DMS53 (cell line): ENCODE measurements at places on chromosomes 7 and 10.

DNA sequence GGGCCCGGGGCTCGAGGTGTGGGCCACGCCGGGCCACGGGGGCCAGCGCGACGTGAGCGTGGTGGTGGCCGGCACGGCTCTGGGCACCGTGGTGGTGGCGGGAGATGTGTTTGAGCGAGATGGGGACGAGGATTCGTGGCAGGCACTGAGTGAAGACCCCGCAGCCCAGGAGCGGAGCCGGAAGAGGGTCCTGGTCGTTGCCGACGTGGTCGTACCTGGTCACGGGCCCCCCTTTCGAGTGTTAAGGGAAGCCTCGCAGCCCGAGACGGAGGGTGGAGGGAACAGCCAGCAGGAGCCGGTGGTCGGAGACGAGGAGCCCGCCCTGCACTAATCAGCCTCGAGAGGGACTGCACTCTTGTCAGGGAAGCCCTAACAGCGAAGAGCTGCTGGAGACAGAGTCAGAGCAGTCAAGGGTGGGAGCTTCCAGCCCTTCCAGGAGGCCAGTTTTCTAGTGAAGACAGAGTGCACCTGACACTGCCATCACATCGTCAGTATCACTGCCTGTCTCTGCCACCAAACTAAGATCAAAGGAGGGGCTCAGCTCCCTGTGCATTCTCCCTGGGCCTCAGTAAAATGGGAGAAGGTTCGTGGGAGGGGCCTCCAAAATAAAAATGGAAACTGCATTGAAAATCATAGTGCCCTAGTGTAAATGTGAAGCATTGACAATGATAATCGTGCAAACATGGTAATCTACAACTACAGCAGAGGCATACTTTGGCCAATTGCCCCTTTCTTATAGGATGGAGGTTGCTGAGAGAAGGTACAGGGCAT is 1.3 kb downstream of the MBLAC1 start:
- DNase-seq: peak; percentile 75

GRCh38 chr10:31623466-31623865 is 304.4 kb downstream of the ZEB1 start:
- no peak for DNase-seq

GRCh38 chr7:134943785-134944400 is 42.4 kb upstream of the AGBL3 start:
- peak; percentile 83 for DNase-seq

- no peak for DNase-seq
Measured at GRCh38 chr7:96127746-96128145, 194.2 kb downstream of the SLC25A13 start.

GRCh38 chr10:95835149-95835860 is 72.5 kb upstream of the CC2D2B start:
- DNase-seq: no peak

DNA sequence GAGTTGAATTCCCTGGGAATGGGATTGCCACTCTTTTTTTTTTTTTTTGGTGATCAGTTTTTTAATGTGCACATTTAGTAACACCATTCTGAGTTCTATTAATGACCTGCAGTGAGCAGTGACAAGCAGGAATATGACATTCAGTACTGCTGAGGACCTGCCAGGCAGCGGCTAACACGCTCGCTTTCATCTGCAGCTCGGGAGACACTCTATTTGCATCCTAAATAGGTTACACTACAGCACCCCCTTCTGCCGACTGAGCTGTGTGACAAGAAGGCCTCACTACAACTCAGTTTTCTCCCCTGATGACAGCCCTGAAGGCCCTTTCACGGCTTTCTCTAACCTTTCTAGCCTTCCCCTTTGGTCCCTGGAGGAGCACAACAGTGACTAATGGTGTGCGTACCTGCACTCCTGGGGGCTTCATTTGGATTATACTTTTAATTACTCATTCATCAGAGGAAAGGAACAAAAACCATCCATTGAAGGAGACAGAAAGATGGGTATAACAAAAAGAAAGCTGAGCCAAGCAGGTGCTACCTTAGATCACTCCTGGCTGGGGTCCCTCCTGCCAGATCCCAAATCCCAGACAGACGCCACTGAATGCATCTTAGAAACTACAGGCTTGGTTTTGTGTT is 872.4 kb downstream of the LRMDA start:
- peak; percentile 95 for DNase-seq

GRCh38 chr10:59970396-59971368 is 64.3 kb upstream of the CCDC6 start:
- peak; percentile 72 for DNase-seq

GRCh38 chr10:117350909-117351308 is 24.3 kb downstream of the PDZD8 start:
- DNase-seq: no peak

DNA sequence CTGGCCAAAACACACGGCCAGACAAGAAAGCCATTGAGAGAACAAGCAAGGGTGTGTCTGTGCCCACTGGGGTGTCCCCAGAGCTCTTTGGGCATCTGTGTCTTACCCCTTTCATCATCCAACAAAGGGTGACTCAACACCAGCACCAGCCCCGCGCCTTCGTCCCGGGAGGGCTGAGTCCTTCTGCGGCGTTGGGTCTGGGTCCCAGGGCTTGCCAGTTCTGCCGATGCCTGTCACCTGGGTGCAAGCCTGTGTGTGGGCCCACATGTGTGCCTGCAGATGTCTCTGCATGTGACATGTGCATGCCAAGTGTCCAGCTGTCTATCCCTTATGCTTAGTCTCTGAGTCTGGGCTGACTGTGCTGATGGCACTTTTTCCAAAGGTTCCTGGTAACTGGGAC is 24.4 kb upstream of the ELN start:
- no peak for DNase-seq

- DNase-seq: no peak
Measured at GRCh38 chr7:97697396-97697795, 34.5 kb upstream of the TAC1 start.

- peak; percentile 63 for DNase-seq
Measured at GRCh38 chr7:21377545-21377944, 50.3 kb upstream of the SP4 start.

- DNase-seq: no peak
Measured at GRCh38 chr7:80783678-80784327, 135.0 kb downstream of the SEMA3C start.

GRCh38 chr10:68800211-68800610 is 27.1 kb upstream of the STOX1 start:
- DNase-seq: no peak

GRCh38 chr7:91293136-91293535 is 28.9 kb downstream of the FZD1 start:
- DNase-seq: peak; percentile 28

- no peak for DNase-seq
Measured at GRCh38 chr7:362402-363096, 72.6 kb downstream of the FOXL3 start.

- DNase-seq: no peak
Measured at GRCh38 chr10:35834877-35835494, 192.9 kb upstream of the FZD8 start.

GRCh38 chr7:102305414-102306268 is 19.0 kb downstream of the SH2B2 start:
- DNase-seq: no peak

- no peak for DNase-seq
Measured at GRCh38 chr10:6385665-6386064, 182.9 kb downstream of the PFKFB3 start.

GRCh38 chr10:11397077-11397965 is 214.1 kb downstream of the USP6NL start:
- no peak for DNase-seq

DNA sequence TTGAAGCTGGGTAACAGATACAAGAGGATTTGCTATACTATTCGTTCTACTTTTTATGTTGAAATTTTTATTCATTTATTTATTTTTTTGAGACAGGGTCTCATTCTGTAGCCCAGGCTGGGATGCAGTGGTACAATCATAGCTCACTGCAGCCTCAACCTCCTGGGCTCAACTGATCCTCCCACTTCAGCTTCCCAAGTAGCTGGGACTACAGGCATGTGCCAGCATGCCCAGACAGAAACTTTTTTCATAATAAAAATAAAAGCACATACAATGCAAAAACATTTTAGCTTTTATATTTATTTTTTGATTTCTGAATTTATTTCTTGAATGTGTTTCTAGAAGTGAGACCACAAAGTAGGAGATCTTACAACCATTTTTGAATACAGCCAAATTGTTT is 71.2 kb downstream of the FANK1 start:
- DNase-seq: no peak

DNA sequence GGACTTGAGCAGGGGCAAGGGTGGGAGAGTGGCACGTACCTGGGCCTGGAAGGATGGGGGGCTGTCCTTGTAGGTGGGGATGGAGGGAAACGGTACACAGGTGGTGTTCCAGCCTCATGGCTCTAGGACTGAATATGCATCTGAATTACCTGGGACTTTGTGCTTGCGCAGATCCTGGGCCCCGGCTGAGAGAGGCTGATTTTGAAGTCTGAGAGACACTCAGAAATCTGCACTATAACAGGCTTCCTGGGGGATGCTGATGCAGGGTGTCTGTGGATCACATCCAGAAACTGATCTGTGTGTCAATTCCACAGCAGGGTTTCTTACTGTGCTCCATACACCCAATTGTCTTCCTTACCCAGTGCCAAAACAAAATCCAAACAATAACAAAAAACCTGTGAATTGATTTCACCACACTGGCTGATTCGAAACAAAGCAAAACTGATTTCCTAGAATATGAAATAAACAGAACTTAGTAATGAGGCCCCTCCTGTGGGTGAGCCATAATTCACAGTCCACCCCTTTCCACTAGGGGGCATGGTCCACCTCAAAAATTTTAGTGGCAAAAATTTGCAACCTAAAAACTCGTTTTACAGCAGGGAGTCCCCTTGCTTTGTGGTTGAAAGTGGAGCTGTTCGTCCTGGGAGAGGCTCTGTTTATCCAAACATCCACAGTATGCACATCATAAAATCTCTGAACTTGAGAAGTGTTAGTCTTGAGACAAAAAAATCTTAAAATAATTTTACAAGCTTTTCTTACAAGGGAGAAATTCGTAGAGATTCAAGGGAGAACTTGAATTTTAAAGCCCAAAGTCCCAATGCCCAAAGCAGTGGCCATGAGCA is 32.0 kb upstream of the PLEKHA1 start:
- DNase-seq: peak; percentile 73

DNA sequence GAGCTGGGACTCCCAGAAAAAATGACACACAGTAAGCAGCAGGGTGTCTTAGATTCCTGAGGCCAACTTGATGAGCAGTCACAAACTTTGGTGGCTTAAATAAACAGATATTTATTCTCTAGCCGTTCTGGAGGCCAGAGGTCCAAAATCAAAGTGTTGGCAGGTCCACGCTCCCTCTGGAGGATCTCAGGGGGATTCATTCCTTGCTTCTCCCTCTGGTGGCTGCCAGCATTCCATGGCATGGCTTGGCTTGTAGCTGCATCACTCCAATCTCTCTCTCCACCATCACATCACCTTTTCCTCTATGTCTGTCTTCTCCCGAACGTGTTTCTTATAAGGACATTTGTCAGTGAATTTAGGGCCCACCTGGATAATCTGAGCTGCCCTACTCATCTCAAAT is 98.4 kb downstream of the OSBPL3 start:
- peak; percentile 21 for DNase-seq

- DNase-seq: no peak
Measured at GRCh38 chr10:44020322-44021111, 364.4 kb downstream of the CXCL12 start.

- DNase-seq: peak; percentile 97
Measured at GRCh38 chr10:103578782-103579382, 85.4 kb downstream of the NEURL1 start.

DNA sequence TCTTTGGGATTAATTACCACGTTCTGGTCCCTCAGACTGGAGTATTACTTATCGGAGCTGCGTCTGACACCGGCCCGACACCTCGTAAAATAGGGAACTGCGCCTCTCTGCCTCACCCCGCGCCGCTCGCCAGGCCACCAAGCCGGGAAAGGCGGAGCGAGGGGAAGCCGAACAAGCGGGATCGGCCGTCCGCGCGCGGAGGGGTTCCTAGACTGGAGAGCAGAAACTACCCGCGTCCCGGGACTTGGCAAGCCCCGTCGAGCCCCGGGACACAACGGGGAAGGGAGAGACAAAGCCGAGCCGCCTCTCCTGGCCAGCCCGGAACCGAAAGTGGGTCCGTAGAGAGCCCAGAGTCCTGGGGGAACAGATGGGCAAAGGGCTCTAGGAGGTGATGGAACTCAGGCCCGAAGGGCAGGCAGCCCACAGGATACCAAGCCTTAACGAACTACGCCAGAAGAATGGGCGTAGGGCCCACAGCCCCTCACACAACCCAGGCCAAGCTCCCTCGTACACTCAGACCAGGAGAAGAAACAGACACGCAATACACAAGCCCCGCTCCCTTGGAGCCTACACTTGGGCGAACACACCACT is 6.5 kb downstream of the LBX1 start:
- peak; percentile 43 for DNase-seq

DNA sequence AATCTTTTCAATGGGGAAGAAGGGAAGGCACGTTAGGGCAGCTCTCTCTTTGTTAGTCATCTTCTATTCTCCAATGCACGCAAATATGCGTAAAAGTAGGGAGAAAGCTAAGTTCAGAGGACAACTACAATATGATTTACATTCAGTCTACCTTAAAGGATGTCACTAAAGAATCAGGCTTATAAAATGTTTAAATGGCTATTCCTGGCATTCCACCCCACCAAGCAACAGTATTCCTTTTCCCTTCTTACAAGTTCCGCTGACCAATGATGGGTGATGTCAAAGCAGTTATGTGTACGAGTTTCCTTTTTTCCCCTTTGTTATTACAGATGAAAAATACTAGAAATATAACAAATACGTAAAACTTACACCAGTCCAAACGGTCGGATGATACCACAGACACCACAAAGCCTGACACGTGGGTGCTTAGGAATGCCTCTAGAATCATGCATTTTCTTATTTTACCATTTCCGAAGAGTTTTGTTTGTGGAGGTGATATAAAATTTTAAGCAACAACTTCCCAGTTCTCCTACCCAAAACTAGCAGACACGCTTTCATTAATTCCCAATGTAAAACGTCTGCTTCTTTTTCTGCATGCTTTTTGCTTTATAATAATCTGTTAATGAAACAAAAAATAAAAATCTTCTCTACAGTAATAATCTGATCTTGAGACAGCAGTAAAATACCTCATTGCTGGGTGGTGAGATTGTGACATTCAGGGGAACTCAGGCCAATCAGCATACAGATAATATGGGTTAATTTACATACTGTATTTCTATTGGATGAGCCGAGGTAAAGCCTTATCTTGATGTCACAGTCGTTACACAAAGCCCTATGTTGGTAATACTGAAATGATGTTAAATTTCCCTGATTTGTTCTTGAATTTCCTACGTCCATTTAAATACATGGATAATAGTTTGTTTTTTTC is 708 bp upstream of the GPR85 start:
- peak; percentile 94 for DNase-seq

DNA sequence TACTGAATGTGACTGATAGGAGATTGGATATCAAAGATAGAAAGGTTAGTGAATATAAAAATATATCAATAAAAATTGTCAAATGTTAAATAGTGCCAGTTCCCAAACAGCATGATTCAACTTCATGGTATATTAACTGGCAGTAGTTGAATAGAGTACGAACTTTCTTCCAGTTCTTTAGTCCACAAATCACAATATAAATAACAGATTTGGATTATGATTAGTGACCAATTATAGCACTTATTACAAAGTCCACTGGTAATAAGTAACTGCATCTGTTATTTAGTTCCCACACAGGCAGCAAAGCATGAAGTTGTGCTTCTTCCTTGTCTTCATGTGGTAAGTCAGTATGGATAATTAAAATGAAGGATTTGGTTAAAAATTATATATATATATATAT is 243.0 kb upstream of the VWC2 start:
- no peak for DNase-seq

GRCh38 chr10:10630281-10630680 is 387.4 kb upstream of the CELF2 start:
- DNase-seq: no peak
